K562 (cell line): ENCODE measurements at places on chromosomes 6 and 20. TPM values are rescaled to one million over a fixed set of nuclear protein-coding genes. Genes with fewer than 3 reads are reported as not detected.

The MOG gene
- polyA plus RNA-seq, result not detected in 2 replicates

The FAM184A gene
- polyA plus RNA-seq, result 9.9 and 10.1 TPM in 2 replicates

The BPIFA1 gene
- not detected in 2 replicates for polyA plus RNA-seq

The BPIFB2 gene
- not detected in 2 replicates for polyA plus RNA-seq

The C6orf141 gene
- polyA plus RNA-seq, result not detected in 2 replicates

The MLN gene
- not detected in 2 replicates for polyA plus RNA-seq

DNA sequence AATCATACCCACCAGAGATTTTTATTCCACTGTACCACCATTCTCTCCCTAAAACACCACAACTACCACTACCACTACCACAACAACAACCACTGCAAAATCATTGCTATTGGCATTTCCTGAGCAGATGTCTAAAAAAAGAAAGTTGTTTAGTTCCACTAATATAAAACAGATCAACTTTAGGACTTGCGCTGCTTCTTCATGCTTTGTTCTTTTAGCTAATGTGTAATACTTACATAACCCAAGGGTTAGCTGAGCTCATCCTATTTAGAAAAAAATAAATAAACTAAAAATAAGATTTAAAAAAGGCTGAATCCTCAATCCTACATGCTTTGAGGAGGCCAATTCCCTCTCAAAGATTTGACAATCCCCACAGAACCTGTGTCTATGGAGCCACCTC is 11.4 kb downstream of the IYD start:
- no peak for DNase-seq

DNA sequence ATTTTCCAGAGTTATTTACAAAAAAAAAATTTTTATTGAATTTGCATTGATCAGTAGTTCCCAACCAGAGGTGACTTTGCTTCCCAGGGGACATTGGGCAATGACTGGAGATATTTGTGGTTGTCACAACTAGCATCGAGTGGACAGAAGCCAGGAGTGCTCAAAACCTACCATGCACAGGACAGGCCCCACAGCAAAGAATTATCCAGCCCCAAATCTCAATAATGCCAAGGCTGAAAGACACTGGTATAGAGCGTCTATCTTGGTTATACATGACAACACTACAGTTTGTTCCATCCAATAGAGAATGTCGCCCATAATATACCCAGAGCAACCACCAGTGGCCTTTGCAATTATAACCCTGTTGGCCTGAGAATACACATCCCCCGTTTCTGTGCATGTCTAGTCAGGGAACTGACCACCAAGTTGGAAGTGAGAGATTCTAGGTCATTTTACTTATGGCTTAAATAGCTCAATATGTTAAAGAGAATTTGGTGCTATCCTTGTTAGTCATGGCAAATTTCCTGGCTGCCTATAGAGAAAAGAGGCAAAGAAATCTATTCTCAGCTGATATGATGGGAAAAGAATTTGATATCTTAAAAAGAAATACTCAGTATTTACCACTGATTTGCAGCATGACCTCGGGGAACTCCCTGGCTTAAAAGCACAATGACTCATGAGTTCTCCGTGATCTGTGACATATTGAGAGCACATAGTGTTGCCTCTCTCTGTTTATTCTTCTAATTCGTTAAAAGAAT is 76.0 kb upstream of the ADTRP start:
- no peak for DNase-seq

- DNase-seq, result no peak
Measured at GRCh38 chr6:93498713-93499112, 79.4 kb upstream of the EPHA7 start.

DNA sequence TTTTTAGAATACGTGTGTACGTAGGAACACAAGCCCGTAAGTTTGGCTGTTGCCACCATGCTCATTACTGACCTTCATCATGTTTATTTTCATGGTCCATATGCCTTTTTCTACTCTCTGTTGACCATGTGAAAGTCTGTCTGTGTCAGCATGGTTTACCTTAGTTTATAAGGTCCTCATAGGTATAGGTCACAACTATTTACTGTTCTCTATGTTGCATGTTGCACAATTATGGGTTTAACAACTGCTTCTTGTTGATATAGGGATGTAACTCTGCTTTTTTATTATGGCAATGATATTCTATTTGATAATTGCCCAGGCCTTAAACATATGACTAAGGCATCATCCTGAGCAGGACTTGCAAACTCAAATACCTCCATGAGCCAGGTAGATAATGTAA is 13.4 kb upstream of the RANBP9 start:
- no peak for DNase-seq

DNA sequence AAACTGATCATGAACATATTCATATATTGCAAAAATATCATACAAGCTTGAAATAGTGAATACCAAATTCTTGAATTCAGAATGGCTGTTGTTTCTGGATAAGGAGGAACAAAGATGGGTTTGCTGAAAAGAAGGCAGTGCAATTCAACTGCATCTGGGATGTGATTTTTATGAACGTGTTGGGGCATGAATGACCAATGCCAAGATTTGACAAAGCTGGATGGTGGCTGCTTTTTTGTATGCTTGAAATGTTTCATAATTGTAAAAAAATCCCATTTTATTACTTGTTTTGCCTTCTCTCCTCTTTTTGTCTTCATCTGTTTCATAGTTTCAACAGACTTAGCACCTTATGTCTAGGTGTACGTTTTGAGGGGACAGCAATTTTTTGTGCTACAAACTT is 36.8 kb upstream of the BCAS1 start:
- no peak for DNase-seq

DNA sequence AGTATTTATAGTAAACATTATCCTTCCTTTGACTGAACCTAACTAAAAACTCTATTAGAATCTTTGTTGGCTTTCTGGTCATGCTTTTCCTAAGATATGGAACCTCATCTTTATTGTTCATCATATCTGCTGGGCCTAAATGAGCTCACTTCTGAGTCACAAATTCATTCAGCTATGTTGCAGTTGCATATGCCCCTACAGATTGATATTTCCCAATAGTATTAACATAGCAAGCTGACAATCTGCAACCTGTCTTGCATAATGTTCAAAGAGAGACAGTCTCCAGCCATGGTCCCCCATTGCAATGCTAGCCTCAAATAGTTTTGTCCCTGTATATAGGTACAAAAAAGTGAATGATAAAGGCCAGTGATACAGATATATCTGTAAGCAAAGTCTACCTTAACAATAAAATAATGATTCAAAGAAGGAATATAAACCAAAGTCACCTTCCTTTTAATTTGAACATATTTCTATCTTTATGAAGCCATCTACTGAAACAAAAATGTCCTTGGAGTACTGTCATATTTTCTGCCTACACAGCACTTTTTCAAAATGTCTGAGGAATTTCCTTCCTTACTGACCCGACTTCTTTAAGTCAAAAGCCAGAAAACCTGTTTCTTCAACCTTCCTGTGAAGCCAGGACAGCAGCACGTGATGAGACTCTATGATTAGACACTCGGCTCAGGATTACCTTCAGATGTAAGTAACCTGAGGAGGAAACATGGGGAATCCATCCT is 140.7 kb downstream of the UBE3D start:
- no peak for DNase-seq

GRCh38 chr6:46420921-46421638 is 70.2 kb downstream of the RCAN2 start:
- DNase-seq, result no peak

GRCh38 chr6:158278004-158278403 is 34.3 kb upstream of the TULP4 start:
- no peak for DNase-seq

DNA sequence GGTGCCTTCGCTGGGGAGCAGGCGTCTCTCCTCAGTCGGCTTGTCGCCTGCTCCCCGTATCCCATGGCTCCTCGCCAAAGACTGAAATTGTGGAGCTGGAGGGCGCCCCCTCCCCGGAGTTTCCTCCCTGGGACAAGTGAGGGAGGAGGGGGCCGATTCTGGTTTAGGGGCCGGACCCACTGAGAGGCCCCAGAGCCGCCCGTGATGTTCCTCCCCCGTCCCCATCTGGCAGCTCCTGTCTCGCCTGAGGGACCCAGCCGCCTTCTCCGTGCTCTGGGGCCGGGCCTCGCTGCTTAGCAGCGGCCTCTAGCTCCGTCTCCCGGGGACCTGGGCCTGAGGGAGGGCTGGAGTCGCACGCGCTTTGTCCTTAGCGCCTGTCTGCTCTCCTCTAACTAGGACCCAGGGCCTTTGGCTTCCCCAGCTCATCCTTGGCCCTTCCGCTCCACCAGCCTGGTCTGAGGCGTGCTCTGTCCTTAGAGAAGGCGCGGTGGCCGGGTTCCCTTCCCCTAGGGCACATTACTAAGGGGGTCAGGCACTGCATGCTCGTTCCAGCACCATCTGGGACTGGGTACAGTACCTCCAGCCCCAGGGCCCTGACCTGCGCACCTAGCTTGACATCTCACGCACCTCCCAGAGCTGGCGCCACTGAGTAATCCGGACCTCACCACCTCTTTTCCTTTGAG is 29.7 kb downstream of the SLC12A5 start:
- peak; percentile 7 for DNase-seq

DNA sequence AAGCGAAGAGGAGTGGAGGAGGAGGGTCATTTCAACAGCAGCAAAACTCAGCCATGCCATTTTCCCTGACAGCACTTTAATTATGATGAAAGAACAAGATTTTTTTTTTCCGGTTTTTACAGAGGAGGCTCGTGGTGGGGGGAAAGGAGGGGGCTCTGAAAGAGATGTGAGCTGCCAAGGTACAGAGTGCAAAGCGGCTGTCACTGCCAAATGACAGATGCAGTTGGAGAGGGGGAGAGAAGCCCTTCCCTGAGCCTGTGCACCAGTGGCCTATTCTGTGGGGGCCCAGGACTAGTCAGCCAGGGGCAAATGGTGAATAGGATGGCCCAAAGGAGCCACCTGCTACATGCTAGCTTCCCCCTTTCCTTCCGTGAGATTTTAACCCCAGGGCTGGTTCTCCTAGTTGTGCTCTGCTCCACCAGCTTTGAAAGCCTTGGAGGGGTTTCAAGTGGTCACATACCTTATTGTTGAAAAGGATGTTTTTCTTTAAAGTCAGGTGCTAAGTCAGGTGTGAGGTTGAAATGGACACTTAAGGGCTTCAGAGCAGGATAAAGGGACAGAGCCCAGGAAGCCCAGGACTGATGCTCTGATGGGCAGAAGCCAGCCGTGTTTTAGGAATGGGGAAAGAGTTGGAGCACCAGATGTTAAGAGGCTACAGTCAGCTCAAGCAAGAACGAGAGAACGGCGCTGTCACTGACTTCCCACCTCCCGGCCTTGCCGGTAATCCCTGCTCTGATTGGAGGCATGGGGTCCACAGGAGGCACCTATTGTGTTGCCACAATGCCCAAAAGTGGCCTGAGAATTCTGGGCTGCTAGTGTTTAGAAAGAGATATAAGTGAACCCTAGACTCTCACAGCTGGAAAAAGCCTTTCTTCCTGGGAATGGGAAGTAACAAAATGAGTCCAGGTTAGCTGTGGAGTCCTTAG is 24.8 kb downstream of the GNAS start:
- no peak for DNase-seq

DNA sequence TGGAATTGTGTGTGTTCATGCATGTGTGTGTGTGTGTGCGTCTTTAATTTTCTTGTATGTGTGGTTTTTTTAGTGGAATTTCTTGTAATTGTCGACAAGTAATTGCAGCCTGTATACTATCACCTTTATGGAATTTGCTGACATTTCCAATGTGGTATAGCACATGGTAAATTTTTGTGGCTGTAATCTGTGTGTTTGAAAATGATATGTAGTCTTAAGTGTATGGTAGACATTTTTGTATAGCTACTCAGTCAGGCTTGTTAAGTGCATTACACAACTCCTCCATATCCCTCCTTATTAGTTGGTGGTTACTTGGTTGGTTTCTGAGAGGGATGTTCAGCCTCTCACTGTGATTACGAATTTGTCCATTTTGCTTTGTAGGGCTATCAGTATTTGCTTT is 384.5 kb upstream of the HSF2 start:
- DNase-seq, result no peak

DNA sequence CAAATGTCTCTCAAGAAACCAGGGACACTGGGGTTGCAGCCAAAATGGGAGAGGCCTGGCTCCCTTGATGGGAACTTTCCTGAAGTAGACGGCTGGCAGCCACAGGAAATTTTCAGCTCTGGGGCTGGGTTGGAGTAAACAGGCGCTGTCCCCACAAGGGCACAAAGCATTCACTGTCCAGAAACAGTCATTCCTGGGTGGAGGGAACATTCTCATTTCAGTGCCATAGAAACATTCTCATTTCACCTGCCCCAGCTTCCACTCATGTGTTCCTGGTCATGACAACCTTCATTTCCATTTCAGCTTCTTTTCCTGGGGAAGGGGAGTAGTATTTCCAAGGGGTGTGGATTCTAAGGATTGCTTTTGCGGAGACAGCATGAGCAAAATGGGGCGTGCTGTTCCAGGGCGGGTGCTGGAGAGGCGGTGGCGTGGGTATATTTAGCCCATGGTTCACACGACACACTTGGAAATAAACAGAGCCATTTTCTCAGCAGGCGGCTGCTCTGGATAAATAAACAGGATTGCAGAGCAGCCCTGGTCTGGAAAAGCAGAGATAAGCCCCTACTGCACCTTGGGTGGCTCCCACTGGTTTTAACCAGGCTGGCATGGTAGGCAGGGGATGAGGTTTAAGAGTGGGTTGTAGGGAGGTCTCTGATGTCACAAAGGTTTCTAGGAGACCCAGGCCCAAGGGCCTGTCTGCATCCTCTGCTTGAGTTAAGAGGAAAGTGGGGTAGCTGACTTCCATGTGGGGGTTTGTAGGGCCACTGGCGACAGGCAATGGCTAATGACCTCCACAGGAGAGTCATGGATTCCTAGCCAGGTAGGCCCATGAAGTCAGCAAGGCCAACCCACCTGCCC is 32.9 kb downstream of the COX4I2 start:
- DNase-seq, result no peak

DNA sequence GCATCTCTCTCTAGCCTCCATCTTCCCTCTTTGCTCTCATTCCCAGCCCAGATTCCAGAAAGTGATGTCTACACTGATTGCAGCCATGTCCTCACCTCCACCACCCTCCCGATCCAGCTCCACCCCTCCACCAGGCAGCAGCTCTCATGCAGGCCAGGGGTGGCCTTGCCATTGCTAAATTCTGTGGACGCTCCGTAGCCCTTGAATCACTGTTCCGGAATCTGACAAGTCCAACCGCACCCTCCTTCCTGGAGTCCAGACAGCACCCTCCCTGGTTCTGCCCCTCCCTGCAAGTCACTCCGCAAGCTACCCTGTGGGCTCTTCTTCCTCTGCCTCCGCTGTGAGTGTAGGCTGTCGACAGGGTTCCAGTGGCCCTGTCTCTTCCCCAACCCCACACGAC is 26.2 kb downstream of the TNXB start:
- no peak for DNase-seq

DNA sequence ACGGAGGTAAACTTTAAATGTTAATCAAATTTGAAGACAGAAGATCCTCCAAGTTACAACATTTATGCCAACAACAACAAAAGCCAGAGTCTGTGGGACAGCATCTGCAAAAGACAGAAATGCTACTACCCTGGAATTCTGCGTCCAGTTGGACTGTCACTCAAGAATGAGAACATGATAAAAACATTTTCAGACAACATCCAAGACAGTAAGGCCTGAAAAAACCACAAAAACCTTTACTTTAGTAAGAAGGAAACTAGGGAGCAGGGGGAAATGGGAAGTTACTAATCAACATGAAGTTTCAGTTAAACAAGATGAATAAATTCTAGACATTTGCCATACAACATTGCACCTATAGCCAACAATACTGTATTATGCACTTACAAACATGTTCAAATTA is 77.6 kb downstream of the MLIP start:
- no peak for DNase-seq
